ENCODE measurements at places on chromosomes 16 and 17.

DNA sequence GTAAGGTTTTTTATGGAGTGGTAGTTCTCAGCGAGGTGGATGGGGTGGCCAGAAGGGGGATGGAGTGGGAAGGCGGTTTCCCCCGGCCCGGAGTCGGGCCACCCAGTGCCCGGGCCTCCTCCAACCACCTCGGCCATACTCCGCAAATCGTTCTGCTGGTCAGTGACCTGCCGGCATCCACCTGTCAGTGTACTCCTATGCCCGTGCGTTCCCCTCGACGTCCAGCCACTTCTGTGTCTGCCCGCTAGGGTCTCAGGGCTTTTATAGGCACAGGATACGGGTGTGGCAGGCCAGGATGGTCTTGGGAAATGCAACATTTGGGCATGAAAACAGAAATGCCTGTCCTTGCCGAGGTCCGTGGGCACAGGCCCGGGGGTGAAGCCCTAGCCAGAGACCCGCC is 19.3 kb upstream of the ASGR2 start:
- no peak for DNase-seq

DNA sequence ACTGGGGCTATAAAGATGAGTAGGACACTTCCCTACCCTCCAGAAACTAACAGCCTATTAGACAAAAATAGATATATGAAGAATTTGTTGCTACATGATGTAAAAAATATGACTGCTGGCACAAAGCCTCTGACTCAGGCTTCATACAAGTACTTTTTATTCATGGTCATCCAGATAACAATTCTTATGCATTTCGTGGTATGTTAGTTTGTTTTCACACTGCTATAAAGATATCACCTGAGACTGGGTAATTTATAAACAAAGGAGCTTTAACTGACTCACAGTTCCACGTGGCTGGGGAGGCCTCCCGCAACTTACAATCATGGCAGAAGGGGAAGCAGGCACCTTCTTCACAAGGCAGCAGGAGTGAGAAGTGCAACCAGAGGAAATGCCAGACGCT is 112.5 kb upstream of the HLF start:
- DNase-seq: peak; percentile 78

DNA sequence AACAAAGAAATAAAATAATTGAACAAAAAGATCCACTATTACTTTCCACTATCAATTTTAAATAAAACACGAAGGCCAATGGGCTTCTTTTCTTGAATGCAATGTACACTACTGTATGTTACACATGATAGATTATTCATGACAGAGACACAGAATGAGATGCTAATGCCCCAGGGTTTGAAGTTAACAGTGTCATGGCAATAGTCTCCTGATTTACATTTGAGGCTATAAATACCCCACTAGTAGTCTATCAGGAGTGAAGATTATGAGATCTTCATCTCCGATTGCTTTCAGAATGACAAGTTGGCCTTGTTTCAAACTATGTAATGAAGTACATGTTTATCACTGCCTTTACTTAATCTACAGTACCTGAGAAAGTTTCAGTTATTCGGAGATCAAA is 84.4 kb downstream of the RPGRIP1L start:
- DNase-seq: no peak

- DNase-seq: no peak
Measured at GRCh38 chr17:4892499-4893221, 6.7 kb upstream of the C17orf107 start.

DNA sequence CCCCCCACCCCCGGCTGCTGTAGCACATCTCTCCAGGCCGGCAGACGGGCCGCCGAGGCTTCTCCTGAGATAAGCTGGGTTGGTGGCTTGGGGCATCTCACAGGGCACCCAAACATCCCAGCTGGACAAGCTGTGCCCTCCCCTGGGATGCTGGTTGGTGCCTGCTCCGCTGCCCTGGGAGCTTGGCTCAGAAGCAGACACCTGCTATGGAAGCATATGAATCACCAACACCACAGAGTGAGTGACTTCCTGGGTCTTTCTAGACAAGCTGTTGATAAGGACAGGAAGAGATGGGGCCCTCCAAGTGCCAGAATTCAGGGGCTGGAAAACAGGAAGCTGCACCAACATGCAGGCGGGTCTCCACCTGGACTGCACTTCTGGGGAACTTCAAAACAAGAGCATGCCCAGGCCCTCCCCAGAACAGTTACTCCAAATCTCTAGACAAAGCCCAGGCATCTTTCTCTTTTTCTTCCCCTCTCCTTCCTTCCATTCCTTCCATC is 13.7 kb downstream of the C16orf95 start:
- DNase-seq: peak; percentile 56

Data from amniotic epithelial cell (primary cell).